ENCODE measurements at places on chromosomes 3 and 15.

GRCh38 chr3:122915300-122916055 is 112.1 kb downstream of the SEMA5B start:
- no peak for DNase-seq

GRCh38 chr15:76065793-76066192 is 6.0 kb downstream of the TMEM266 start:
- DNase-seq, result no peak

GRCh38 chr15:70058642-70059360 is 38.9 kb downstream of the TLE3 start:
- DNase-seq, result no peak

- DNase-seq, result no peak
Measured at GRCh38 chr3:122091602-122092295, 36.6 kb downstream of the CD86 start.

DNA sequence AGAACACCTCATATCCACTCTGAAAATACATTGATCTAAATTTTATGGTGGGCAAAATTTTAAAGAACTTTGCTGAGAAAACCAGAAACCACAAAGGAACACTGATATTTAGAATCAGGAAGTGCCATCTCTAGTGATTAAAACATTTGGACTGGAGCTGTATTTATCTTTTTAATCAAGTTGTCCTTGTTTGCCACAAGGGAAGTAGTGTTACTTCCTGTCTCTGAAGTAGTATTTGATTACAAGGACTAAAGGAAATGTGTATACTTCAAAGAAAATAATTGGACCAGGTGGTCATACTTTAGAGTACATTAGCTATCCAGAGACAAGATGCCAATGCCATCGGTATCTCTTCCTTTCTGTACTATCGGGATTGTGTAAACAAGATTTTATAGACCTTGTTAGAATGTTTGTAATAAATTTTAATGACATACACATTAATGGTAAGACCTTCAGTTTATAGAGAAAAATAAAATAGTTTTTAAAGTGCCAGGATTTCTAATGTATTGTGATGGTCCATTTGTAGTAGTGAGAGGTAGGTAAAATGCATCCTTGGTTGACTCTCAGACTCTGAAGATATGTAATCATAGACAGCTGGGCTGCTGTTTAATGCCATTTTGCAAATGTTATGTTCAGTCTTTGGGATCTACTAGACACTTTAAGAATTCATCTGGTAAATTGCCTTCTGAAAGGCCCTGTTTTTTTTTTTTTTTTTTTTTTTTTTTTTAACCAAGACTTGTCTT is 131.9 kb downstream of the B3GALNT1 start:
- DNase-seq, result no peak

DNA sequence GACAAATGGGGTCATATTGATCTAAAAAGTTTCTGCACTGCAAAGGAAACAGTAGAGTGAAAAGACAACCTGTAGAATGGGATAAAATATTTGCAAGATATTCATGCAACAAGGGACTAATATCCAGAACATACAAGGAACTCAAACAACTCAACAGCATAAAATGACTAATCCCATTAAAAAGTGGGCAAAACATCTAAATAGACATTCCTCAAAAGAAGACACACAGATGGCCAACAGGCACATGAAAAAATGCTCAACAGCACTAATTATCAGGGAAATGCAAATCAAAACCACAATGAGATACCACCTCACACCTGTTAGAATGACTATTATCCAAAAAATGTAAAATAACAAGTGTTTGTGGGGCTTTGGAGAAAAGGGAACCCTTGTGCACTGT is 8.8 kb downstream of the SLC12A8 start:
- DNase-seq, result peak; percentile 45

GRCh38 chr3:167375478-167375877 is 4.6 kb downstream of the ZBBX start:
- no peak for DNase-seq
